ENCODE measurements at places on chromosomes 7 and 10.

- DNase-seq = no peak
These were observed 113.2 kb upstream of the ANKRD1 start for GRCh38 chr10:91034042-91034441.

DNA sequence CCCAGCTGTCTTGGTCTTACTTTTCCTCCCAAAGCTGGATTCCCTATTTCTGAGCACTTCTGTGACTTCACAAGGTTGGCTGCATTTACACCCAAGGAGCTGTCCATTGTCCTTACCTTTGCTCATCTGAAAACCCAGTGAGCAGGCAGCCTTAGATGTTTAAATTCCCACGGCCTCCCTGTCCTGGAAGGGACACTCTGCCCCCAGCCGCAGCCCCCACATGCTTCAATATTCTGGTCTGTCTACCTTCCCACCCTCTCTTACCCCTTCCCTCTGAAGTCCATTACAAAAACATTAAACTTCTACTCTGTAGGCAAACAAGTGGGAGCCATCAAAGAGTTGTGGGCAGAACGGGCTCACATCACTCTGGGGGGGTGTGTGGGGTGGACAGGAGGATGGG is 73.8 kb upstream of the EFCAB10 start:
- no peak for DNase-seq

- no peak for DNase-seq
These were observed 13.3 kb upstream of the EPC1 start for GRCh38 chr10:32360241-32360640.

DNA sequence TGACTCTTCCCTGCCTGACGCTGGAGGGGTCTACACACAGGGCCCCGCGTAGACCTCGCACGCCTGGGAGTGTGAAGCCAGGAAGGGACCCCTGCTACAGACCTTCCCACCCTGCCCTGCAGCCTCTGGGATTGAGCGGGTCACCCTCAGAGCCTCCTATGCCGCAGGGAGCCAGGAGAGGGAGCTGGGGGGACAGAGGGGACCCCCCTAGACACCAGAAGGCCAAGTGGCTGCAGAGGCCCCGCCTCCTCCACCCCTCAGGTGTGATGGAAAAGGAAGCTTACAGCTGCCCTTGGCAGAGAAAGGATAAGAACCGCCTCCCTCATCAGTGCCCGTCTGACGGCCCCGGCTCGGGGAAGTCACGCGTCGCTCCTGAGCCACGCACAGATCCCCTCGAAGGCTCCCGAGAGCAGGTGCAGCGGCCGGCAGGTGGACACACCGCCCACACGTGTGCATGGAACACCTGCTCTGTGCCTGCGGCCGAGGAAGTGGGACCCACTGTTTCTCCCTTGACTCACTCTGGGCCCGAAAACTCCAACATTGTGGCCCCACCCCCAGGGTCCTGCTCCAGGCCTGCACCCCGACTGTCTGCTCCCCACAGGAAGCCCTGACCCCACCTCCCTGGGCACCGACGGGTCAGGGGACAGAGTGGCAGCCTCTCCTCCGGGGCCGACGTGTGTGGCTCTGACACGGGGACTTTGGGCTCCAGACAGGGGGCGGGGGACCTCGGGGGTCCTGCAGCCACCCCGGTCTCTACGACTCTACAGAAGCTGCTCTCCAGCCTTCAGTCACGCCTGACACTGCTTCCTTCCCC is 73.3 kb downstream of the MICALL2 start:
- DNase-seq = no peak
